Central memory CD8-positive, alpha-beta T cell (primary cell): ENCODE measurements at places on chromosomes 7 and 10.

- H3K4me3 ChIP-seq: no peak overlapping the region
- peaks cover 1% of the 10 kb centered on the region for H3K36me3 ChIP-seq
- no peak overlapping the region for H3K27ac ChIP-seq
- H3K4me1 ChIP-seq: no peaks in the 10 kb centered on the region
- no peak for DNase-seq
- no peaks in the 10 kb centered on the region for H3K27me3 ChIP-seq
These were observed 86.4 kb downstream of the PRPF18 start for GRCh38 chr10:13673156-13673555.

- H3K4me3 ChIP-seq: no peak overlapping the region
- H3K27me3 ChIP-seq: no peaks in the 10 kb centered on the region
- peaks cover 8% of the 10 kb centered on the region for H3K36me3 ChIP-seq
- peaks cover 63% of the 10 kb centered on the region for H3K4me1 ChIP-seq
These were observed 5.1 kb downstream of the GNA12 start for GRCh38 chr7:2838873-2839578.

- peaks cover 11% of the 10 kb centered on the region for H3K36me3 ChIP-seq
- H3K27me3 ChIP-seq: no peaks in the 10 kb centered on the region
- DNase-seq: no peak
These were observed 2.6 kb upstream of the SAMD8 start for GRCh38 chr10:75108684-75109458.

DNA sequence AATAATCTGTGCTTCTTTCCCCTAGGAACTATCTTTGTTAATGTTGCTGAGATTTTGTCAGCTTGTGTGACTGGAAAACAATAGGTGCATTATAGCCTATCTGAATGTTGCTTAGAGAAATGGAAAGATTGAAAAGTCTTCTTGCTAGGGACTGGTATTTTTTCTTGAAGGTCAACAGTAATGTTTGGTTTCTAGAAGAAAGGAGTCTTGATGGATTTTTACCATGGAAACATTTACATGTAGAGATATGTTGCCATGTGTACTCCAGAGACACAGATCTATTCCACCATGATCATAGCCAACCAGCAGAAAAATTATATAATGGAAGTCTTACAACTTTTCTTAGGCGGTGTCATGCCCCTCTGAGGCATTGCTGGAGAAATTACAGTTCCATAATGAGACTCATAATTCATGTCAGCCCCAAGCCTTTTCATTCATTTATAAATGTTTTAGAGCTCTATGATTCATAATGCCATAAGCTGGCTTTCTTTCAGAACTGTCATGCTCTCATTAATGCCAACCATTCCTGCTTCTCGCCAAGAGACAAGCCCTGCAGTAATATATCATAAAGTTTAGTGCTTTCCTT lies 175.1 kb upstream of the PTPRZ1 start:
- no peak overlapping the region for H3K4me3 ChIP-seq
- no peaks in the 10 kb centered on the region for H3K36me3 ChIP-seq
- no peak for DNase-seq
- H3K27ac ChIP-seq: no peak overlapping the region

DNA sequence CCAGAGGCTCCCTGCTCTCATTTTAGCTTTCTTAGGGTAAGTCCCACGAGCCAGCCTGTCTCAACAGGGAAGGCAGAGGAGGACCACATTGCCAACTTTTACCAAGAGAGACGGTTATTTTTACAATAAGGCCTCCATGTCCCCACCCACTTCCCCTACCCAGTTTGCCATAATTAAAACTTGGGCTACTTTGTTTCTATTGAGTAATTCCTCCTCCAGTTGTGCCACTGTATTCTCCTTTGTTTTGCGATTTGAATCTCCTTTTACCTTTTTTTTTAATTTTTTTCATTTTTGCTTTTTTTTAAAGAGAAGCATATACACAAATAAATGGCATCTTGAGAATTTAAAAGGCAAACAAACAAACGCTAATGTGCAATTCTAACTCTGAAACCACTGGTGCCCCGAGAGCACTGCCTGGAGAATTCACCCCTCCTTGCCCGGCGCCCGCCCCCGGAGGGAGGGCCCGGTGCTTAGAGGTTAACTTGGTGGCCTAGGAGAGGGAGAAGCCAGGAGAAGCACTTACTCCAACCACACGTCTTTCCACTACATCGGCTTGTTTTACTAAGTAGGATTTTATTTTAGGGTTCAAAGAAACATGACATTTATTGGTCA lies 282.3 kb downstream of the USP6NL start:
- H3K27ac ChIP-seq: peak overlapping the region; percentile 65
- H3K36me3 ChIP-seq: peaks cover 85% of the 10 kb centered on the region
- no peak for DNase-seq
- H3K27me3 ChIP-seq: no peaks in the 10 kb centered on the region
- peaks cover 34% of the 10 kb centered on the region for H3K4me1 ChIP-seq
- no peak overlapping the region for H3K4me3 ChIP-seq
